ENCODE measurements at places on chromosomes 7 and 10. TPM values are rescaled to one million over a fixed set of nuclear protein-coding genes. Genes with fewer than 3 reads are reported as not detected.

Gene PAPOLB
- polyA plus RNA-seq, result not detected

Gene MRPS16
- 62.4 TPM for polyA plus RNA-seq

GRCh38 chr10:106424981-106425380 is 739.5 kb downstream of the SORCS1 start:
- peak; percentile 72 for DNase-seq

DNA sequence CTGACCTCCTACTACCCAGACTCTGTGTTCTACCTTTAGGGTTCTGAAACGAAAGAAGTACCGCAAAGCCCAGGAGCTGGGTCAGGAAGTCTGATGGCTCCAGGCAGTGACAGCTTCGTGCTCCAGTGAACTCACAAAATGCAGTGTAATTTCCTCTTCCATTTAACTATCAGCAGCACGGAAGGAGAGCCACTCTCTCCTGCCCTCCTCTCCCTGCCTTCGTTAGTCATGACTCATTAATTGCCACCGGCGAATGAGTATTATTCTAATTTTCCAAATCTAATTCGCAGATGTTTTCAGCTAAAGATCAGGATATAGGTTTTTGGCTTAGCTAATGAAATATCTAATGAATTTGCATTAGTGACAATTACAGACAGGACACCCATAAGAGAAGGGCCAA is 1262.0 kb downstream of the TYW1 start:
- no peak for DNase-seq

GRCh38 chr7:100485471-100485876 is 1.7 kb downstream of the NYAP1 start:
- DNase-seq, result no peak

All from IMR-90 (cell line).